Activated CD8-positive, alpha-beta memory T cell treated with anti-CD3 and anti-CD28 coated beads for 48 hours (primary cell): ENCODE measurements at places on chromosomes 7 and 10.

DNA sequence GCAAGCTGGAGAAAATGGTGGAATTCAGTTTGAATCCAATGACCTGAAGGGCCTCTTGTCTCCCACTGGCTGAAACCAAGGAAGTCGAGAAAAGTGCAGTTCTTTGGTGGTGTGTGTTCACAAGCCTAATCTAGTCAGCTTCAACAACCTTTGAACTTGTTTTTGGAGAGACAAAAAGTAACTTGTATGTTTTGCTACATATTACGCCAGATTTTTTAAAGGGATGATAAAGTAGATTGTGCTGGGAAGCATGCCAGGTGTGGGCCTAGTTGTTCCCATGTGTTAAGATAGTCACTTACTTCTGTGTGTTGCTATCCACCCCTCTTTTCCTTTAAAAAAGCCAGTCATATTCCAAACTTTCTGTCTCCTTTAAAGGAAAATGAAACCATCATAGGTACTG, 79.7 kb upstream of the FAM3C start:
- no peak for DNase-seq

GRCh38 chr7:80719261-80719660, 80.8 kb downstream of the CD36 start:
- DNase-seq, result no peak

DNA sequence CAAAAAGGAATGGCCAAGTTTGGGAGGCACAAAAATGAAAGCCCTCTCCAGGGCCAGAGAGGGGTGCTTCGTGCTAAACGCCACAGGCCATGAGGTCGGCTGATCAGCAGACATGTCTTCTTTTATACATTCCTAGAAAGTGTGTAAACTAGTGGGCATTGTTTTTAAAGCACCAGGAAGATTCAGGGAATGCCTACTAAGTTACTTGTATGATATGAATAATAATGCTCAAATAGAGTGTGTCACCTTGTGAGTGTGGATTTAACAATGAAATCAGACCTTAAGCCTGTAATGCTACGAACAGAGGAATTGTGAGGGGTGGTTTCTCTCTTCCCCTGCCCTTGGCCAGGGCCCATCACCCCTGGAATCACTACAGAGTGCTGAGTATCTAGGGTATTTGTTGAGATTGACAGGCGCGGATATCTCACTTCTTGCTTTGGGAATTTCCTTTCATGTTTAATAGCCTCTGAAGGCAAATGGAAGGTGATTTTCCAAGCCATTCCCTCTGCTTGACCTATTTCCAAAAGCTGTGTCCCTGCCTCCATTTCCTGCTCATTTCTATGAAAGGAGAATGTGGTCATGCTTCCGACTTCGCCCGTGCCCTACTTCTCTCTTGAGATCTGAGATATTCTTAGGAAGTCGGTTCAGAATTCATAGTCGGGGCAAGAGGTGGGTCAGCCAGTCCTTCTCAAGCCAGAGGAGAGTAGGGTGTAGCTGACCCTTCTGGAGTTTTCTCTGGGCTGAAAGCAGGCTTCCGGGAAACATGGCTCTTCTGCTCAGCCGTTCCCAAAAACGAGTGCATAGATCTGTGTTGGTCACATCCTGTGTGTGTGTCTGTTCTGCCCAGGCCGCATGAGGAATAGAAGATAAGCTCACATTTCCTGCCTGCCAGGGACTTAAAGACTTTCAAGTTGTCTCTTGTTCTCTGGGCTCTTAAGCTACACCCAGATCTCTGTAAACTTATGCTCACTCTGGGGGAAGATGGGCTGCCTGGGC, 167.8 kb upstream of the ITGB1 start:
- DNase-seq, result no peak

GRCh38 chr10:44674536-44675386, 236.4 kb upstream of the TMEM72 start:
- no peak for DNase-seq

- no peak for DNase-seq
These were observed 179.4 kb upstream of the INHBA start for GRCh38 chr7:41882256-41882655.

DNA sequence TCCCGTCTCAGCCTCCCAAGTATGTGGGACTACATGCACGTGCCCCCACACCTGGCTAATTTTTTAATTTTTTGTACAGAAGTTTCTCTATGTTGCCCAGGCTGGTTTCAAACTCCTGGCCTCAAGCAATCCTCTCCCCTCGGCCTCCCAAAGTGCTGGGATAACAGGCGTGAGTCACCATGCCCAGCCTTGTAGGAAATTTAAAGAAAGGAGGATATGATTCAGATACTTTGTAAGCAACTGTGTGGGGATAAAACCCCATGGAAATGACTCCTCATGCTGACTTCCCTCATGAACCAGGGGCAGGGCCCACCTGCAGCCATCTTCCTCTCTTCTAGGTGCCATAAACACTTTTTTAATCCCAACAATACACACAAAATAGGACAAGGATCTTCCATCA, 50.2 kb downstream of the APBB1IP start:
- DNase-seq, result no peak

DNA sequence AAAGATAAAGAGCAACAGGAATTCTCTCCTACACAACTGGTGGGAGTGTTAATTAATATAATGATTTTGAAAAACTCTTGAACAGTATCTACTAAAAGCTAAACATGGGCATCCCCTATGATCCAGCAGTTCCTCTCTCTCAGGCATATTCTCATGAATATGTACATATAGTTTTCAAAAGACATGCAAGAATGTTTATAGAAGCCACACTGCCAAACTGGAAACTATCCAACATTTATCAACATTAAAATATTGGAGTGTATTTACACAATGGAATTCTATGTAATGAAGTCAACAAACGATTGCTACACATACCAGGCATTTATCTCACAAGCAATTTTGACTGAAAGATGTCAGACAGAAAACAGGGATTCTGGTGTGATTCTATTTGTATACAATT, 404.5 kb upstream of the ANKRD30A start:
- DNase-seq, result no peak

DNA sequence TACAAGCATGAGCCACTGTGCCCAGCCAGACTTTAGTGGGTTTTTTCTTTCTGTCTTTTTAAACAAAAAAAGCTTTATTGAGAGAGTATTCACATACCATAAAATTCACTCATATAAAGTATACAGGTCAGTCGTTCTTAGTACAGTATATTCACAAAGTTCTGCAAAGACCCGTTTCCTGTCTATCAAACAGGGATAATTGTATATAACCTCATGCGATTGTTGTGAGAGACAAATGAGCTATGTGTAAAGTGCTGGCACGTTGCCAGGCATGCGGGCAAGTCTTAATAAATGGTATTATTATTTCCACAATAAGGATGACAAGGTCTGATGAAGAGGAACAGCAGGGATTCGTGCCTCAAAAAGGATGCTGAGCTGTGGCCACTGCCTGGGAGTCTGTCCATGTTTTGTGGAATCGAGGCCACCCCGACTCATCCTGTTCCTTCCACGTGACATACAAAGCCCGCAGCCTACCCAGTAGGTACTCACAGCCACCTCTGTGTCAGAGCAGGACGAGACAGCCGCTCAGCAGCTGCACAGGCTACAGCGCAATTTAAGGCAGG, 51.6 kb downstream of the SMKR1 start:
- DNase-seq, result no peak

DNA sequence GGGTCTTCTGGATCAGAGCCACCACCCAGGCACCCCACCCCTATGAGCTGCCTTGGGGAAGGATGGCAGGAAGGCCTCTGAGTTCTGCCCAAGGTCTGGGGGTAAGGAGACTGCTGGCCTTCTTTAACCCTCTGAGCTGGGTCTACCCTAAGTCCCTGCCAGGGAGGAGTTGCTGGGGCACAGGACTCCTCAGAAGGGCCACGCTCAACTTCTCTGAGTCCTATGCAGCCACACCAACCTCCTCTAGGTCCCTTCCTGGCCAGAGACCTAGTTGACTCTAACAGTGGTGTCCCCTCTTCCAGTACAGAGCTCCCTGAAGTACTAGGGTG, 2.6 kb upstream of the NEURL1 start:
- no peak for DNase-seq
